HepG2 (cell line): ENCODE measurements at places on chromosomes 2 and 18.

DNA sequence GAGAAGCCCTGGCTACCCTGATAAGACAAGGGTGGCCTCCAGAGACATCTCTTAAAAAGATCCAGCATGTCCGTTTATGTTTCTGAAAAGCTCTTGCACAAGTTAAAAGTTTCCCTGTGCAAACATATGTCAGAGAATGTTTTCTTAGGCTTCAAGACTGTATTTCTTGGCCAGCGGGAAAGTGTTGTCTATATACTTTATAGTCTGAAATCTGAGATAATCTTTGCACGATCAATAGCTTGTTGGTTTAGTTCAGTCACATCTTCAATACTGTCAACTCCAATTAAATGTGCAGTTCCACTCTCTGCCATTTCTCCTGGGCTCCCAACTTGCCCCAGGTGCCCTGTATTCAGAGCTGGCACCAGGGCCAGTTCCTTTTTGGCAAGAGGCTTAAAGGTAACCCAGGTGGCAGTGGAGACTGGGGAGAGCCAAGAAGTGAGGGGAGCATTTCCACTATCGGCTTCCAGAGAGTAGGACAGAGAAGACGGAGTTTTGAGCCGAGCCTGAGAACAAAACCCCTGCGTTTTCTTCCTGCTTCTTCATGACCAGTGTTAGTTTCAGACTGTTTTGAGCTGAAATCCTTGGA is 64.4 kb downstream of the ACOXL start:
- no peak for DNase-seq

DNA sequence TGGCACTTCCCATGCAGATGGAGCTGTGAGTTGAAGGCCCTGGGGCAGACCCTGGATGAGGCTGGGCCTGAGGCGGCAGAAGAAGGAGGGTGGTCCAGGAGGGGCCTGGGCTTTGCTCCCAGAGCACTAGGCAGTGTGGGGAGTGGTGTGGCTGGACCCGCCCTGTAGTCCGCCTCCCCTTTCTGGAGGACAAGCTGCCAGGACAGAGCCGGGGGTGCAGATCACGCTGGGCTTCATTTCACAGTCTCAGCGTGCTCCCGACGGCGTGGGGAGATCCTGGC is 49.8 kb downstream of the PTGR3 start:
- no peak for DNase-seq

DNA sequence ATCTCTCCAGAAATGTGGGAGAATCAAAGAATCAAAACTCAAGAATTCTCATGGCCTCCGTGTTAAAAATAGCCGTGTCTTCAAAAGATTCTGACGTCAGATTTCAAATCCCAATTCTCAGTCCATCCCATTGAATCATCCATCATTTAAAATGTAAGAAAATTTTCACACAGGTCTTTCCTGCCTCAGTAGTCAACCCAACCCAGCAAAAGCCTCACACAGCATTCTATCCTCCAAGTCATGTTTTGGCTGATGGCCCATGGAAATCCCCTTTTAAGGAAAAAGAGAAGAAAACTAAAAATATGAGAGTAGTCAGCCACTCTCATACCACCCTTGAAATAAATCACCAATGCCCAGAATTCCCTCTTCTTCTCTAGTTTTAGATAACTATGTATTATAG is 211.8 kb downstream of the C1D start:
- DNase-seq = no peak

GRCh38 chr2:119231975-119232665 is 8.5 kb downstream of the STEAP3 start:
- DNase-seq = no peak
